Muscle of back (tissue), 13 donors: ENCODE measurements at places on chromosomes 3 and 15.

- no peak for DNase-seq
These were observed 267.8 kb upstream of the C2CD4B start for GRCh38 chr15:62432702-62433398.

DNA sequence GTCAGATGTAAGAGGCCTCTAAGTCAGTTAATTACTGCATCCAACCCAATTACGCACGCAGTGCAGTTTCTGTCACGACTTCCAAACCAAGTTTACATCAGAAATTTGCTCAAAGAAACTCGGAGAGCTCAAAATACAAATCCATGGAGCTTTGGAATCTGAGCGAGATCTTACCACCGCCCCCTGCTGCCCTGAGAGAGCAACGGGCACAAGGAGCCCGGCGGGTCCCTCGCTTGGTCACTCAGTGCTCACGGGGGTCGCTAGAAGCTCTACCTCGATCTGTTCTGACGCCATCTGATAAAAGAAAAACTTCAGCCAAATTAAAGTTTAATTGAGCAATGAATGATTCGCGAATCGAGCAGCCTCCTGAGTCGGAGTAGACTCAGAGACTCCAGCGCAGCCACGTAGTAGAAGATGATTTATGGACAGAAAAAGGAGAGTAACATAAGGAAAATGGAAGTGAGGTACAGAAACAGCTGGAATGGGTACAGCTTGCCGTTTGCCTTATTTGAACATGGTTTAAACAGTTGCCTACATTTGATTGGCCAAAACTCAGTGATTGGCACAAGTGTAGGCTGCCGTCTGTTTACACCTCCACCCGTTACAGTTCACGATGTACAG is 232.7 kb upstream of the ATP10A start:
- DNase-seq = no peak

DNA sequence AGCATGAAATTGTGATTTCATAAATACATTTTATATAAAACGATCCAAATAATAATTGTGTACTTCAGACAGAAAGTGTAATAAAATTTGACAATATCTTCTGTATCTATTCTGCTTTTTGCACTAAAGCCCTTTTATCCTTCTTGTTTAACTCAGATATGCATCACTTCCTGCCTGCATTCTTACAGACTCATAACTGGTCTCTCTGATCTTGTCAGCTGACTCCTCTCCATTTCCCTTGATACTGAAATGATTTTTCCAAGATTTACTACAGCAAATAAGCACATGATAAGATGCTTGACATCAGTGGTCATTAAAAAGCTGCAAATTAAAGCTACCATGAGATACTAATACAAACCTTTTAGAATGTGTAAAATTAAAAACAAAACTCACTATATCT is 25.3 kb upstream of the SI start:
- DNase-seq = no peak

GRCh38 chr3:15682561-15683185 is 81.1 kb downstream of the BTD start:
- peak; percentile 78 for DNase-seq

DNA sequence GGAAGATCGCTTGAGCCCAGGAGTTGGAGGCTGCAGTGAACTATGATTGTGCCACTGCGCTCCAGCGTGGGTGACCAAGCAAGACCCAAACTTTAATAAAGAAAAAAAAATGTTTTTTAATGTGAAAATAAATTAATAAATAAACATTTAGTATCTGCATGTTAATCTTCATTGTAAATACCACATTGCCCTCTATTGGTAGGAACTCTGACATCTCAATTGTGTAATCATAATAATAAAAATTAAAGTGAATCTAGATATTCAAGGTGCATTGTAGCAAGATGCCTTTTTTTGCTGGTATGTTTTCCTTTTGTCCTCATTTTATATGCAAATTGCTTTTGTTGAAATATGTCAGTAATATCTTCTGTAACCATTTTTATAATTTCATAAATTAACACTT is 95.0 kb upstream of the LIMD1 start:
- no peak for DNase-seq

DNA sequence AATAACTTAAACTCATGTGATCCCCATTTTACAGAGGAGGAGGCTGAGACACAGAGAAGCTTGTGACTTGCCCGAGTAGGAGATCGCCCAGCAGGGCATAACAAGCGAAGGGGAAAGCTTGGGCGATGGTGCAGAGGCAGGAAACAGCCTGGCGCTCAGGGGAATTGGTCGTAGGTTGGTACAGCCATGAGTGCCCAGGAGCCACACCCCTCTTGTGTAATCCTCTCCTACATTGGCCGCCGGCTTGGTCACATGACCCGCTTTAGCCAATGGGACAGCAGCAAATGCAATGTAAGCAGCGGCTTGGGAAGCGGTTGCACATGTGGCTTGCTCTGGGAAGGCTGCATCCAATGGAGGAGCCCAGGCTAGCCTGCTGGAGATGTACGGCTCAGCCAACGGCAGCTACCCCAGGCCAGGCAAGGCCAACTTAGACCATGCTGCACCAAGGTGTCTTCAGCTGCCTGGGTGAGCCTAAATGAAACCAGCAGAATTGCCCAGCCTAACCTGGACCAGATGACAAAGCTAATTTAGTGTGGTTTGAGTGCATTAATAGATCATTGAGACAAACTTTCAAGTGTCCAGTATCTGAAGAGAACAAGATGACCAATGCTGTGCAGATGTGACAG is 50.3 kb upstream of the SLC6A6 start:
- DNase-seq = no peak

DNA sequence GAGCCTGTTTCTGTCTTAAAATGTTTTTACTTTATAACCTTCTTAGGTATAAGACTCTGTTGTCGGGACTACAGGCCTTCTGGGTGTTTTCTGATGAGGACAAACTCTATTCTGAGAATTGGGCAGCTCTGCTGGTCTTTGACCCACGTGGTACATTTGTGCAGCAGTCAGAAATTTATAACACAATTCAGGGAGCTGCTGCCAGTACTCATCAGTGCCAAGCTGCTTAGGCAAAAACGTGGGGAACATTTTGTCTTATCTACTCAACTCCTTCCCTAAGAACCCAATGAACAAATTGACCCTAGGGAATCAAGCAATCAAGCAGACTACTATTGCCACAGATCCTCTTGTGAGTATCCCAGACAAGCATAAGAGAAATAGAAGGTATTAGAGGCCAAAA is 180.7 kb upstream of the PDZRN3 start:
- DNase-seq = no peak

- DNase-seq = peak; percentile 12
These were observed 2.7 kb downstream of the MSL2 start for GRCh38 chr3:136193278-136194054.

- no peak for DNase-seq
These were observed 54.4 kb downstream of the ULK4 start for GRCh38 chr3:41907330-41908073.

- DNase-seq = no peak
These were observed 47.7 kb upstream of the FMN1 start for GRCh38 chr15:33242165-33242564.

DNA sequence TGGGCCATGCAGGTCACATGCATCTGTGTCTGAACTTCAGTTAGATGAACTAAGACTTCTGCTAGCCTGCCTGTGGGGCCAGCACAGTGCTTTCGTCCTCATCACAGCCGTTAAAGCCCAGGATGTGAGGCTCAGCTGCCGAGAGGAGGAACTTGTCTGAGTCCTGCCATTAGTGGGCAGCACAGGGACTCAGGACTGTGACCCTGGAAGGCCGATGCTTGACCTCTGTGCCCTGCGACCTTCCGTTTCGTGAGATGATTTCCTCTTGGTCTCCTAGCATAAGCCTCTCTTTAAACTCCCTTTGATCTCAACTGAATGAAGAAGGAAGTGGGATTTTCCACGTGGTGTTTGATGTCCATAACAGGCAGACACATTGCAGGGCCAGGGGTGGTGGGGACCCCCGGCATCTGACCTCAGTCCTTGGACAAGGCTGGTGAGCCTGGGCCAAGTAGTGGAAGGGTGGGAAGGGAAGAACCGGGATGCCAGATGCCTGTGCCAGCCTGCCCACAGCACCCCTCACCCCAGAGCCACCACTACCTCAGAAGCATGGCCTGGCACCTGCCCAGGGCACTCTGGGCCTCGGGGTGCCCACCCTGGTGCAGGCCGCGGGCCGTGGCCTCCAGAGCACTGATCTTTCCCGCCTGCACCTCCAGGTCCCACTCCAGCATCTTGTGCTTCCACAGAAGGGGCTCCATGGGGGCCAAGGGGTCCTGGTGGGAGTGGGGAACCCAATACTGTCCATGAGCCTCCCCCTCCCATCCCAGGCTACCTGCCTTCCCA is 21.6 kb downstream of the PLA2G4B start:
- DNase-seq = no peak
